ENCODE measurements at places on chromosomes 2 and 18.
A peak's percentile ranks its signal among the peaks of the same experiment; 100 is the strongest.

DNA sequence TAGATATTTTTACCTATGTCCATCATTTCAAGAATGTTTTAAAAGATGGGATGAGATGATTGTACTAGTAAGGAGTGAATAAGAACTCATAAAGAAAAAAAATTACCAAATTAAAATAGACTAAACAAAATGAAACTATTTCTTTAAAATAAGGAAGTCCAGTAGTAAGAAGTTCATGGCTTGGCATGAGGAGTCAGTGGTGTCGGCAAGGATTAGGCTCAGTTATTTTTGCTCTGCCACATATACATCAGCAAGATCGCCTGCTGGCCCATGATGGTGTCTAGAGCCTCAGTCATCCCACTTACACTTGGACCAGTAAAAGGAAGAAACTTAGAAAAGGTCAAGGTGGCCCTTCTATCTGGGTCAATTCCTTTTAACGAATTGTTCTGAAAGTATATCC, 300.9 kb upstream of the SLC8A1 start:
- DNase-seq: no peak

- no peak for DNase-seq
Measured at GRCh38 chr18:33871363-33872025, 293.5 kb downstream of the ASXL3 start.

GRCh38 chr2:149023091-149023490, 15.4 kb upstream of the LYPD6B start:
- DNase-seq: no peak

- no peak for DNase-seq
Measured at GRCh38 chr2:127220102-127220767, at the start of gene CYP27C1. Gene CYP27C1 (minus strand): TSS chr2:127220299. CDS start chr2:127220270, 29 bp downstream.

- no peak for DNase-seq
Measured at GRCh38 chr2:216075510-216076485, 5.8 kb downstream of the PECR start.

GRCh38 chr2:190718652-190719526, 70.0 kb downstream of the NAB1 start:
- DNase-seq: peak; percentile 25

- DNase-seq: no peak
Measured at GRCh38 chr18:45014047-45014501, 333.4 kb downstream of the SETBP1 start.

DNA sequence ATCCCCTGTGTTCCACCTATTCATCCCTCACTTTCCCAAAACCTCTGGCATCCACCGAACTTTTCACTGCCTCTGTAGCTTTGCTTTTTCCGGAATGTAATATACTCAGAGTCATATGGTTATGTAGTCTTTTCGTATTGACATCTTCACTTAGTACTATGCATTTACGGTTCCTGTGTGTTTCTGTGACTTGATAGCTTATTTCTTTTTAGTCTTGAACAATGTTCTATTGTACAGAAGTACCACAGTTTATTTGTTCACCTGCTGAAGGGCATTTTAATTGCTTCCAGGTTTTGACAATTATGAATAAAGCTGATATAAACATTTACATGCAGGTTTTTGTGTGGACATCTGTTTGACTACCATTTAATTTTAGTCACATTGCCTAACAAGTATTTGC, 154.7 kb upstream of the DOK6 start:
- DNase-seq: no peak

DNA sequence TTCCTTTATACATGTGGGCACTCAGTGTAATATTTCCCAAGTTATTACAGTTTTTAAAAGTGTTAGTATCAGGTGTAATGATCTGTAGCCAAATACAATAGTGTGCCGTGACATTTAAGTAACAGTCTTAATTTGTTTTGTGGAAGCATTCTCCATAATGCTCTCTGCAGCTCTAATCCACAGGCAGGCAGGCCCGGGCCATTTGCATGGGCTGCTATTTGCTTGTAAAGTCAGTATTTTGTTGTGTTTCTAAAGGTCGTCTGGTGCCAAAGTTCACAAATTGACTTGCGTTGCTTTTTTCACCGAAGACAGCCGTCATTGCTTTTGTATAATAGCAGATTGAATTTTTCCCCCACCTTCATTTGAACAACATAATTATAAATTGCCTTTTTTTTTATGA, 153.0 kb downstream of the GBX2 start:
- no peak for DNase-seq

- no peak for DNase-seq
Measured at GRCh38 chr2:3287896-3288295, 89.7 kb downstream of the EIPR1 start.

GRCh38 chr2:186575302-186575701, 14.6 kb upstream of the ITGAV start:
- DNase-seq: no peak

- no peak for DNase-seq
Measured at GRCh38 chr2:133418021-133418420, 150.2 kb downstream of the NCKAP5 start.

DNA sequence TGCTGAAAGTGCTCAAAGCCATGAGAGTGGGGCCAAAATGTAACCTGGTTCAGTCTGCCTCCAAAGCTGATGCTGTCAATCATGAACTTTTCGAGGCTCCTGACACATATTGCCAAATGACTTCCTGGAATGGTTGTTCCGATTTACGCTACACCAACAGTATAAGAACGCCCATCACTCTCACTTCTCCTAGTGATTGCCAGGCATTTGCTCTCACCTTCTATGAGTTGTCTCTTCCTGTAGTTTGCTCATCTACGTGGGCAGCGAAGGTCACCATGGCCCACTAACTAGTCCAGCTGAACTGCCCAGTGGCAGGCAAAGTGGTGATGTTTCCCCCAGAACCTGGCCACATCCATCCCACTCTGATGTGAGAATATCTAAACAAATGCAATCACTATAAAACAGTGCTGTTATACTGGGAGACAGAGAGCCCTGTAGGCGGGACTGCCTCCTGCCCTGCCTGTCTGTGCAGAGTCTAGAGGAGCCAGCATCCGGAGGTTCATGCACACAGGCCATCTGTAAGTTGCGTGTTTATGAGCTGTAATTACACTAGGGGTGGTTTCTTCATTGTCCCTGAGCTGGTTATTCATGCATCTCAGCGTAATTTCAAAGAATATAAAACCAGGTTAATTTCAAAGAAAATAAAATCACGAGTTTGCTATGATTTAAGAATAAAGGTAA, 8.8 kb upstream of the CABLES1 start:
- no peak for DNase-seq

DNA sequence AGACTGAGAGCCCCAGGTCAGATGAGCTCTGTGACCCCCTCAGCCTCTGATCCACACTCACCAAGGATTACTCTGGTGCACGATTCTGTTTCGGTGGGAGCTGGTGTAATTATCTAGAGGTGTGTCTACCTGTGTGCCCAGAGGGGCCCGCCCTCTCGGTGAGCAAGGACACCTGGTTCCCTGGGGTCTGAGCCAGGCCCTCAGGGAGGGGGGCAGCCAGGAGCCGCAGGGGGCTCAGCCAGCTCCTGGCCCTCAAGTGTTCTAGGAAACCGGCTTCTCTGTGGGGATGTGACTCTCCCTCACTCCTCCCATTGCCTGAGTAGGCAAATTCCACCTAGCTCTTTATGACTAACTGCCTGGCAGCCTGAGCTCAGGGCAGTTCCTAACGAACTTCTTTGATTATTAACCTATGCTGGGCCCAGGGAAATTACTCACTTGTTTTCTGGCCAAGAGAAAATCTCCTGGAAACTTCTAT, 17.4 kb downstream of the AGAP1 start:
- DNase-seq: no peak

GRCh38 chr18:389658-390357, 110.7 kb downstream of the COLEC12 start:
- no peak for DNase-seq

GRCh38 chr2:33409417-33409955, 67.0 kb upstream of the RASGRP3 start:
- no peak for DNase-seq

GRCh38 chr2:107374249-107374648, 452.4 kb upstream of the RGPD4 start:
- no peak for DNase-seq

DNA sequence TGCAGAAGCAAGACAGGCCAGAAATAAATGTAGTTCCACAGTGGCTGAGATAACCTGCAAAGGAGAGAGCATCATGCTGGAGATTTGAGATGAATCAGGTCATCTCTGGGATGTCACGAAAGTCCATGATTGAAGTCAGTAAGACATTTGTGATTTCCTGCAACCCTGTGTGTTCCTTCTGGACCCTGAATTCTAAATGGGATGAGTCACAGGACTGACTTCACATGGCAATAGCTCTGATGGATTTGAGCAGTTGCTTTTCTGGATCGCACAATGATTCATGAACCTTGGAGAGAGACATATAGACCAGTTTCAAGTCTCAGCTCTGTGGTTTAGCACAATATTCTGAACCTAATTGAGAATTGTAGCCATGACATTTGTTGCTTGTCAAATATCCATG, 102.9 kb downstream of the TSN start:
- DNase-seq: no peak

DNA sequence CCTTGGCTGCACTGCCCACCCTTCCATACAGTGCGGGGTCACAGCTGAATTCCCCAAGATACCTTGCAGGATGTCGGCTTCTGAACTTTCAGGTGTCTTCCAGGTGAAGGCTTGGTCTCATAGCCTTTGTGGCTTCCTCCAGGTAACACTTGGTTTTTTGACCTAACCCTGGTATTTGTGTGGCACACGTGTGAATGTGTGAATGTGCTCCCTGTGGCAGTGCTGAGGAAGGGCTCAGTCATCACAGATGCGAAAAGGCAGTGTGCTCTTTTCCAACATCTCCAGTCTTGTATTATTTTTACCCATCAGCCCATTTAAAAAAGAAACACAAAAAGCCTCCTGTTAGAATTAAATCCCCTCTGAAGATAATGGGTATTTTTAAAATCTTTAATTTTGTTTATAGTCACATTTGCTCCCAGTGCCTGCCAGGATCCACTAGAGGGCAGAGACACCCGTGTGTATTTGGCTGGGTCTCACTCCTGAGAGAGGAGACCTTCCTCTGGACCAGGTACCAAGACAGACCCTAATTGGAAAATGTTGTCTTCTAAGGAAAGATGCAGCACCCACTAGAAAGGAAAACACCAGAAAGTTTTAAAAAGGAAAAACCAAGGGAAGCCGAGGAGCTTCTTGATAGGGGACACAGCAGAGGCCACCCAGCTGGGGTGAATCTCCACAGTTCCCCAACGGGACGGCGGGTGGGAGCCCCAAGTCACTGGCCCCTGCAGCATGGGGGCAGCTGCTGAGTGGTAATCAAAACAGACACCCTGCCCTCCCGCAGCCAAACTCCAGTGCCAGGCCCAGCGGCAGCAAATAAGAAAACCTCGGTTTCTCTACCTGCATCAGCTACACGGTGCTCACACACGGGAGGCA, 27.7 kb downstream of the FAM110C start:
- no peak for DNase-seq

- DNase-seq: no peak
Measured at GRCh38 chr2:124325667-124326440, 300.8 kb downstream of the CNTNAP5 start.

DNA sequence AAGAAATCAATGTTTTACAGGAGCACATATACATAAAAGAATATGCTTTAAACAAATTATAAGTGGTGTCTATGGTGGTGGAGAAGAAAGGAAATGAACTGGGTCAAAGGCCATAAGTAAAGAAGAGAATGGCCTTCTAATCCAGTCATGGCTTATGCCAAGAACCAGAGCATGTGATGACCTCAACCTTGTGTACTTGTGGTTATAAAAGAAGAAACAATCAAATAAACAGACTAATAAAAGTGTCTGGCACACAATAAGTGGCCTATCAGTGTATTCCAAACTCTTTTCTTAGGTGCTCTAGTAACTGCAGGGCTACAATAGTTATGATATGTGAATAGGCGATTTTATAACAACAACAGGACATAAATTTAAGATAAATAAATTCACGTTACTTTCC, 2.6 kb downstream of the SERPINB11 start:
- DNase-seq: no peak

- DNase-seq: no peak
Measured at GRCh38 chr2:239896075-239896474, 129.1 kb downstream of the NDUFA10 start.

DNA sequence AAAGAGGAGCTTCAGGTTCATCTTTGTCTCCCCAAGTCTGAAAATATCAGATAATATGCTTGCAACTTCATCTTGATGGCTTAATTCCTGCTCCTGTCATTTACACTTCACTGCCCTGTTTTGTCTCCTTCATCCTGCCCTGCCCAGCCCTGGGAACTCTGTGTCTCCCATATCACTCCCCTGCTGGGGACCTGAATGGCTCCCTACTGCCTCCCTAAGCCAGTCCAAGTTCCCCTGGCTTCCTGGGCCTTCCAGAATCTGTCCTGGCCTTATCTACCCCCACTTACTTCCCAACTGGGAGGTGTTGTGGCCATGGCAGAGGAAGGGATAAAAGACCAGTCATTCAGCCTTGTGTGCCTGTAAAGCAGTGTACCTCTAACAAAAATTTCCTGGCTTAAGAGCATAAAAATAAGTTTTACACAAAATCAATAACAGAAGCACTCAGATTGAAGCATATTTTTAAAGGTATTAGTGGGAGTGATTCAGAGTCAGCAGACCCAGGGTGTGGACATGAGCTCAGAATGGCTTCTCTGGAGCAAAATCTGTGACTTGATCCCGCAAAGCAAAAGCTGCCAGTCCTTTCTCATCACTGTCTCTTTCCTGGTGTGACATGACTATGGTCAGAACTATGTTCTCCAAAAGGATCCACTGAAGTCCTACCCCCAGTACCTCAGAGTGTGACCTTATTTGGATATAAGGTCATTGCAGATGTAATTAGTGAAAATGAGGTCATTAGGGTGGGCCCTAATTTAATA, 59.1 kb downstream of the INO80C start:
- DNase-seq: no peak

GRCh38 chr2:21590026-21590690, 466.4 kb downstream of the TDRD15 start:
- DNase-seq: no peak

DNA sequence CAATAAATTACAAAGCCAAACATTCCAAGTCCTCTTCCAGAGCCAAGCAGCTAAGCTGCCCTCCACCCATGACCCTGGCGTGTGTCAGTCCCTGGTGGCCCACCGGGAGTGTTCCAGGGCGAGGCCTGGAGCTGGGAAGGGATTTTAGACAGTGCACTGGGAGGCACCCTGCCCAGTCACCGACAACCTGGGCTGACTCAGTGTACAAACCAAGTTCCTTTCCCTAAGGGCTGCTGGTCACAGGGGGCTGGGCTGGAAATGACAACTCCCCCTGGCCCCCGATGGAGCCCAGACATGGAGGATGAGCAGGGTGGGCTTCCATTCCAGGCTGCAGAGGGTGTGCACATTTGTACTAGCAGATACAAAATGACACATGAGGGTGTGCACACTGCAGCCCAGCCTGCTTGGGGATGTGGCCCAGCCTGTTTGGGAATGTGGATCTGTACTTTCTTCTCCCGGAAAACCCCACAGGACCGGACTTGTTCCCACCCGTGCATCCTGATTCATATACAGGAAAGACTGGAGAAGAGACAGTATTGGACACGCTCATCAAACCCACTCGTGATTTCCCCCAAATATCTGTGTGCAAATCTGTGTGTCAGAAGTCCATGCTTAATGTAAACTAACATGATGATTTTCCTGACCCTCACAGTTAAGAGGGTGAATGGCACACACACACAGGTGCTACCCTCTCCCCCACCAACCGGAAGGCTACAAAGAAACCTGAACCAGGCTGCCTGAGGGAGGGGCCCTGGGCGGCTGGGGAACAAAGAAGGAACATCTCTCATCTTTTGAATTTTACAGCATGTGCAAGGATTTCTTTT, 58.9 kb downstream of the NDUFA10 start:
- no peak for DNase-seq
